ENCODE measurements at places on chromosomes 2 and 18. TPM values are rescaled to one million over a fixed set of nuclear protein-coding genes. Genes with fewer than 3 reads are reported as not detected.

GRCh38 chr2:232741294-232741693, 35.1 kb downstream of the KCNJ13 start:
- no peak for ATAC-seq
- no peaks in the 10 kb centered on the region for H3K27me3 ChIP-seq
- H3K27ac ChIP-seq, result no peak overlapping the region
- H3K36me3 ChIP-seq, result no peaks in the 10 kb centered on the region

The ALPI gene
- total RNA-seq, result not detected

DNA sequence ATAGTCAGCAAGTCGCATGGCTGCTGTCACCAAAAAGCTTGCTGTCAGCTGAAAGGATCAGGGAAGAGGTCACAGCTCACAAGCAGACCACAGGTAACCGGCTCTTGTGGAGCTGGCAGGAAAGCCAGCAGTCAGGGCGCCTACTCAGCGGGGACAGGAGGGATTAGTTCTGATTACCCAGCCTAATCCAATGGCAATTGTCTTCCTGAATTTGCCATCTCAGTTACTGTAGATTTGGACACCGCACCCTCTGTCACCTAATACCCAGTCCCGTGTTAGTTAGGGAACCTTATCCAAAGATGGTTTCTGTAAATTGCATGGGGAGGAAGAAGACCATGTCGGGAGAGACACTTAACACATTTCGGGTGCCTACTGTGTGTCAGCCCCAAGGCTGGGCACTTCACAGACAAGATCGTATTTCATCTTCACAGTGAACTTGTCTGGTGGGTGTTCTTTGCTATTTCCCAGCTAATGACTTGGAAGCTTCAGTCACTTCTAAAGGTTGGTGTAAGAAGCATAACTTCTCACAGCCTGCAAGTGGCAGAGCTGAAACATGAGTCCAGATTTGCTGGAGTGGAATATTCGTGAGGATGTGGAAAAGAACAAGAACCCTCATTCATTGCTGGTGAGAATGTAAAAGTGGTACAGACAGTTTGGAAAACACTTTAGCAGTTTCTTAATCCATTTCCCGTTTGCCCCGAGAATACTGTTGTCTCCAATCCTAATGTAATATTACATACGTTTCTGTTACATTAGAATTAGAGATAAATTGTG, 9.9 kb downstream of the ALPK2 start:
- no peaks in the 10 kb centered on the region for H3K4me1 ChIP-seq
- no peaks in the 10 kb centered on the region for H3K27me3 ChIP-seq
- no peak overlapping the region for H3K4me3 ChIP-seq
- ATAC-seq, result no peak
- no peak overlapping the region for H3K27ac ChIP-seq
- H3K36me3 ChIP-seq, result no peaks in the 10 kb centered on the region

DNA sequence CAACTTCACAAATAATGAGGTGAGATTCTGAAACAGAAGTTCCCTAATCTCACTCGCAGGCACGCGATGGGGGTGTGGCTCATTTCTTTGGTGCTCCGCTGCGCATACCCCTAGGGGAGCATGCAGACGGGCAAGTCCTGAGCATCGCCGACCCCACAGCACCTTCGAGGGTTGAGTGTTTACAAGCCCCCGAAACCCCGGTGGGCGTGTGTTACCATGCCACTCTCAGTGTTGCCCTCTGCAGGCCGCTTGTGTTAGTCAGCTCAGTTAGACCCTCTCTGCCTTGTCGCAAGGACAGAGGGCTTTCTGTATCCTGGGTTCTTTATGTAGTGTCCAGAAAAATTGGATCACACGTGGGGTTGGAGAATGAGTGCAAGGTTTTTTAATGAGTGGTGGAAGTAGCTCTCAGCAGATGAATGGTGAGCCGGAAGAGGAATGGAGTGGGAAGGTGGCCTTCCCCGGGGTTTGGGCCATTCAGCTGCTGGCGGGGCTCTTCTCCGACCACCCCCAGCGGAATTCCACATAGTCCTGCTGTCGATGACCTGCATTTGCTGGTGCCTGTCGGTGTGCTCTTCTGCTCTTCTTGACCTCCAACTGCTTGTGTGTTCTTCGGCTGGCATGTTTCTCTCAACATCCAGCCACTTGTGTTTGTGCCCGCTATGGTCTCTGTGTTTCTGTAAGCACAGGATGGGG, 191.3 kb downstream of the RPRM start:
- no peaks in the 10 kb centered on the region for H3K27me3 ChIP-seq
- no peak for ATAC-seq
- no peak overlapping the region for H3K4me3 ChIP-seq
- H3K27ac ChIP-seq, result no peak overlapping the region
- H3K36me3 ChIP-seq, result no peaks in the 10 kb centered on the region

The PTPRN gene
- total RNA-seq, result 0.58 TPM

The CHRNG gene
- not detected for total RNA-seq

The ELOA2 gene
- total RNA-seq, result not detected

The REG1B gene
- not detected for total RNA-seq

DNA sequence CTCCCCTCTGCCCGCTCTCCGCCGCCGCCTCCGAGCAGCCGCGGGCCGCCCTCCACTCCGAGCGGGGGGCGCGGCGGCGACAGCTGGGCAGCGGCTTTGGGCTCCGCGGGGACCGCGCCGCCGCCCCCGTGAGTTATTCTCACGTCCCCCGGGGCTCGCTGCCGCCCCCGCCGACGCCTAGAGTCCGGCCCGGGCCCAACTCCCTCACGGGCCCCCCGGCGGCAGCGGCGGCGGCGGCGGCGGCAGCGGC, 645 bp downstream of the MIB1 start:
- H3K4me1 ChIP-seq, result peaks cover 4% of the 10 kb centered on the region
- H3K27me3 ChIP-seq, result no peaks in the 10 kb centered on the region
- H3K36me3 ChIP-seq, result no peaks in the 10 kb centered on the region
- no peak for ATAC-seq
- H3K27ac ChIP-seq, result peak overlapping the region; percentile 90

DNA sequence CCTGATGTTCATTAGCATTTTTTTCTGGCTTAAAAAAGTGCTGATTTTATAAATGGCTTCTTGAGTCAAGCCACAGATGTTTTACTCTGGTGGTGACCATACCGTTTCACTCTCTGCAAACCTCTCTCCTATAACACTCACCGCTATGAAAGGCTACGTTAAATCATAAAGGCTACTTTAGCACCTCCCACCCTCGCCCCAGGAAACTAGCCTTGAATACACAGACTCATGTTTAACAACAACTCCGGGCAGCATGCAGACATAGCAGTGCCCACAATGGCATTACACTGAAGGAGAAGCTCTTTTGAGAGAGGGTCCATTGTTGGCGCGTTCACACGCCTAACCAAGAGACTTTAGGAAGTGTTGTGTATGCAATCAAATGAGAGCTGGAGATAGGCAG, 5.6 kb downstream of the MYT1L start:
- H3K27me3 ChIP-seq, result peaks cover 23% of the 10 kb centered on the region
- no peak overlapping the region for H3K27ac ChIP-seq
- ATAC-seq, result peak; percentile 34
- H3K4me1 ChIP-seq, result no peaks in the 10 kb centered on the region
- H3K4me3 ChIP-seq, result no peak overlapping the region
- no peaks in the 10 kb centered on the region for H3K36me3 ChIP-seq

The GALNT3 gene
- total RNA-seq, result 0.94 TPM

GRCh38 chr2:54770676-54771075, 47.2 kb downstream of the EML6 start:
- H3K27me3 ChIP-seq, result no peaks in the 10 kb centered on the region
- no peak overlapping the region for H3K4me3 ChIP-seq
- ATAC-seq, result no peak
- H3K36me3 ChIP-seq, result no peaks in the 10 kb centered on the region
- no peak overlapping the region for H3K27ac ChIP-seq
- no peaks in the 10 kb centered on the region for H3K4me1 ChIP-seq

DNA sequence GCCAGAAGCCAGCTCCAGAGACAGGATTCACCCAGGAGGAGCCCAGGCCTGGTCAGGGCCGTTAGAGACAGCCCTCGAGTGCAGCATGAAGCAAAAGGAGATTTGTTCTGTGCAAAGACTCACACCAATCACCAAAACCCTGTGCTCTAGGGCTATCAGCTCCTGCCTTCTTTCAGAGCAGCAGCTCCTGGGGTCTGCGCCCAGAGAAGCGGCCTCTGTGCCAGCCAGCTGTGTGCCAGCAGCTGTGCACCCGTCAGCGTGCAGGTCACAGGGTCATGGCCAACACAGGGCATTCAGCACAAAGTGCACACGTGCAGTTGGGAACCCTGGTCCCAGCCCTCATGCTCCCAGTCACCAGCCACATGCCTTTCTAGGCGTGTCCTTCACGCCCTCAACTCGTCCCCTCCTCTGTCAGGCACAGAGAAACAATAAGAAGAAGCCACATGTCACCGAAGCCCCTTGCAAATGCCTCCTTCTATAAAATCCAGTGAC, 49.3 kb downstream of the ZNF516 start:
- no peak for ATAC-seq
- H3K27ac ChIP-seq, result peak overlapping the region; percentile 85
- H3K36me3 ChIP-seq, result no peaks in the 10 kb centered on the region
- peaks cover 46% of the 10 kb centered on the region for H3K4me1 ChIP-seq

The LOXHD1 gene
- total RNA-seq, result not detected

- no peaks in the 10 kb centered on the region for H3K27me3 ChIP-seq
- H3K27ac ChIP-seq, result peak overlapping the region; percentile 20
- H3K4me3 ChIP-seq, result no peak overlapping the region
- H3K36me3 ChIP-seq, result no peaks in the 10 kb centered on the region
- H3K4me1 ChIP-seq, result peaks cover 12% of the 10 kb centered on the region
- ATAC-seq, result no peak
These were observed 97.2 kb downstream of the SOS1 start for GRCh38 chr2:39023649-39024048.

DNA sequence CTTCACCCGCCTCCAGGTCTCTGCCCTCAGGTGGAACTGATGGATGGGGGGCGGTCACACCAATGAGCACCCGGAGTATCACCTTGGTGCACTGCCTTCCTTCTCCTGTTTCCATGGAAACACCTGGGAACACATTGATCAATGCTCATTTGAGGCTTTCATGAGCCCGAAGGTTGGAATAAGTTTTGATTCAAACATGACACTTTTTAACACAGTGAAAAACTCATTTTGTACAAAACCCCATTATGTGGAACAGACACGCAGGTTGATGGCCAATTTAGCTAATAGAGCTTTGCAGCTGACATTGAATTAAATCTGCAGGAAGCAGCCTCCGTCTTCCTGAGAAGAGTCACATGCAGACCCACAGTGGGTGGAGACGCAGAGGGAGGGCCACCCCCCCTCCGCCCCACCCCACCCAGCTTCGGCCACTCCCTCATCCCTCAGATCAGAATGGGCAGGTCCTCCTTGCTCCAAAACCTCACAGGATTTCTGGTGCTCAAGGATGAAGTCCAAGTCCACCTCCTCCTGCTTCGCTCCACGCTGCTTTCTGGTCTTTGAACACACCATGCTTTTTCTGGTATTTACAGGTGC, 96.0 kb upstream of the MYCN start:
- H3K4me3 ChIP-seq, result no peak overlapping the region
- no peak overlapping the region for H3K27ac ChIP-seq
- no peaks in the 10 kb centered on the region for H3K36me3 ChIP-seq
- ATAC-seq, result no peak
- H3K4me1 ChIP-seq, result no peaks in the 10 kb centered on the region
- H3K27me3 ChIP-seq, result no peaks in the 10 kb centered on the region

The TWIST2 gene
- total RNA-seq, result 38.5 TPM

- peaks cover 3% of the 10 kb centered on the region for H3K27me3 ChIP-seq
- no peaks in the 10 kb centered on the region for H3K4me1 ChIP-seq
- H3K4me3 ChIP-seq, result no peak overlapping the region
- H3K36me3 ChIP-seq, result no peaks in the 10 kb centered on the region
- no peak for ATAC-seq
These were observed 417.0 kb downstream of the SLC4A3 start for GRCh38 chr2:220044383-220044782.

The GCKR gene
- not detected for total RNA-seq

GRCh38 chr2:242098034-242098433, 228.5 kb downstream of the RTP5 start:
- no peaks in the 10 kb centered on the region for H3K4me1 ChIP-seq
- H3K4me3 ChIP-seq, result no peak overlapping the region
- no peak for ATAC-seq
- H3K36me3 ChIP-seq, result no peaks in the 10 kb centered on the region
- no peak overlapping the region for H3K27ac ChIP-seq

DNA sequence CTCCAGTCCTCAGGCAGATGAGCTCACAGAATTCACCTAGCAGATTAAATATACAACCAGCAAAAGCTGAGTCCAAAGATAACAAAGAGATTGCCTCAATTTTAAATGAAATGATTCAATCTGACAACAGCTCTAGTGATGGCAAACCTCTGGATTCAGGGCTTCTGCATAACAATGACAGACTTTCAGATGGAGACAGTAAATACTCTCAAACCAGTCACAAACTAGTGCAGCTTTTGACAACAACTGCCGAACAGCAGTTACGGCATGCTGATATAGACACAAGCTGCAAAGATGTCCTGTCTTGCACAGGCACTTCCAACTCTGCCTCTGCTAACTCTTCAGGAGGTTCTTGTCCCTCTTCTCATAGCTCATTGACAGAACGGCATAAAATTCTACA, 86.0 kb downstream of the PTRHD1 start:
- peaks cover 51% of the 10 kb centered on the region for H3K36me3 ChIP-seq
- ATAC-seq, result no peak
- no peak overlapping the region for H3K4me3 ChIP-seq

DNA sequence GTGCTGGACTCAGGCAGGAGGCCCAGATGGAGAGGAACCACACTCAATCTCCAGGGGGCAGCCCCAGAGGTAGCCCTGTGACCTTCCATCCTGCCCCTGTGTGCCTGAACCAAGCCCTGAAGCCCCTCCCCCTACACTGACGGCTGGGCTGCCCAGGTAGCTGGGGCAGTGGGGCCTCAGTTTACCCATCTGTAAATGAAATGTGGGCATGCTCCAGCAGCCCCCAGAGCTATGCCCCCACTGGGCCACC, 15.8 kb downstream of the CROCC2 start:
- no peak overlapping the region for H3K27ac ChIP-seq
- no peak overlapping the region for H3K4me3 ChIP-seq
- peaks cover 15% of the 10 kb centered on the region for H3K27me3 ChIP-seq
- no peak for ATAC-seq
- peaks cover 9% of the 10 kb centered on the region for H3K4me1 ChIP-seq
- no peaks in the 10 kb centered on the region for H3K36me3 ChIP-seq

GRCh38 chr18:49048396-49049020, 97.7 kb upstream of the SMAD7 start:
- no peak for ATAC-seq
- H3K36me3 ChIP-seq, result no peaks in the 10 kb centered on the region
- H3K27ac ChIP-seq, result no peak overlapping the region
- H3K4me3 ChIP-seq, result no peak overlapping the region

- no peaks in the 10 kb centered on the region for H3K27me3 ChIP-seq
- no peak for ATAC-seq
- no peaks in the 10 kb centered on the region for H3K36me3 ChIP-seq
- H3K4me3 ChIP-seq, result no peak overlapping the region
These were observed 1031.8 kb upstream of the ZEB2 start for GRCh38 chr2:145551686-145552085.

All from gastroesophageal sphincter (tissue), 4 donors.